Left ventricle myocardium superior (tissue), 1 donor: ENCODE measurements at places on chromosomes 5 and 9.

DNA sequence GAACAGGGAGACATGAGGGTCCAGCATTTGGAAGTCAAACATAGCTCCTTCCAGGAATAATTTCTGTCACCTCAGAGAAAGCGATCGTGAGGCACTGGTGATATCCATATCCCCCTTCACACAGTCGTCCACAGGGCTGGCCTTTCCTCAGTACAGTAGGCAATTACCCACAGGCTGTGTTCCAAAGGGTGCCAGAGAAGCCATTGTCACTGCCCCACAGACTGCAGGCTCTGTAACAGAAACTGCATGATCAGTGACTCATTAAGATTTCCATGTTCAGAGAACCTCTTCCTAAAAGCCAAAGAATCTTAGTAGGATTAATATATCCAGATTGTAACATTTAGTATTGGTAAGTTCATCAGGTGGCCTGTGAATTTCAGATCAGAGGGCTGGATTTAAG is 127.6 kb downstream of the RPS23 start:
- DNase-seq, result no peak

- DNase-seq, result peak; percentile 87
Observed at GRCh38 chr9:107739601-107740082, 250.1 kb upstream of the KLF4 start.

DNA sequence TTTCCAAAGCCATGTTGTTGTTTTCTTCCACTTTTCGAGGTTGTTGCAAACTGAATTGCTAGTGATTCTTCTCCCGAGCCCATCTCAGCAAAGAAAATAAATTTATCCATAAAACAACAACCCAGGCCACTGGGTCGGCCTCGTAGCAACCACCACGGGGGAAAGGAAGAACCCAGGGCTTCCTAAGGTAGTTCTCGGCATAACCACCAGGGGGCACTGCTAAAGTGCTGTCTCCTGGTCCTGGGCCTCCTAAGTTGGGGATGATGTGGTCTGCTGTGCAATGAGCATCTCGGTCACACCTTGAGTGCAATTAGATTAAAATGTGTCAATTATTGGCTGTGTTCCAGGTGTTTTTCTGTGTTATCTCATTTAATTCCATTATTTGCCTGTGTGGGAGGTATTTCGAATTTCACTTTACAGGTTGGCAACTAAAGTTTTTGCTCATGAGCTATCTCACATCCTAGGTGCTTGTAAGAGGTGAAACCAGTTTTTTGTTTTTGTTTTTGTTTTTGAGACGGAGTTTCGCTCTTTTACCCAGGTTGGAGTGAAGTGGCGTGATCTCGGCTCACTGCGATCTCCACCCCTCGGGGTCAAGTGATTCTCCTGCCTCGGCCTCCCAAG is 102.8 kb upstream of the DAP start:
- peak; percentile 49 for DNase-seq

DNA sequence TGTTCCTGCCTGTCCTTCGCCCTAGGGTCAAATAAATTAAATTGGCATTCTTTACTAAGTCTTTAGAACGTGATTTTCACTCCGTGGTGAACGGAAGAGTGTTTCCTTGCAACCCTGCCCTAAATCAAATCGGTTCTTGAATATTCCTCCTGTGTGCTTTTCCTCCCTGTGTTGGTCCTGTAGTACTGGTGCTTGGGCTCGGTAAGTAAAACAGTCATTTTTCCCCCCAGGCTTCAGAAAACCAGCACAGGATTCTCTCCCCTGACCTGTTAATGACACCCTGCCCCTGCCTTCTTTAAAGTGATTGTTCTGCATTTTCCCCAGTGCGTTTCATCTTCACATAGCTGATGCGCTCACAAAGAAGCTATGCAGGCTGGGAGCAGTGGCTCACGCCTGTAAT is 96.0 kb downstream of the AK8 start:
- DNase-seq, result no peak

DNA sequence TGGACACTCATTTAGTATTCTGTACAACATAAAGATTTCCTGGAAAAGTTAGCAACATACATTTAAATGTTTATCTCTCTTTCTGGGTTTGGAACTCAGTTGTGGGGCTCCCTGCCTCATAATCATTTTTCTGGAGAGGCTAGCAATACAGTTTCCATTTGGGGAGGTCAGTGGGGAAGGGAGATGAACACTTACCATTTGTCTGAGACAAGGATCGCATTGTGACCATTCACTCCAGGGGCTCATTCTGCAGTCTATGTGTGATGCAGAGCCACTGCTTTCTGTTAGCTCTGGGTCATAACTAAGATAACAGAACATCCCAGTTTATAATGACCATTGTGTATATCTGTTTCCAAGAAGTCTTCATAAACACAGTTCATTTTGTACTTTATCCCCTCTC is 22.4 kb downstream of the C9 start:
- no peak for DNase-seq

DNA sequence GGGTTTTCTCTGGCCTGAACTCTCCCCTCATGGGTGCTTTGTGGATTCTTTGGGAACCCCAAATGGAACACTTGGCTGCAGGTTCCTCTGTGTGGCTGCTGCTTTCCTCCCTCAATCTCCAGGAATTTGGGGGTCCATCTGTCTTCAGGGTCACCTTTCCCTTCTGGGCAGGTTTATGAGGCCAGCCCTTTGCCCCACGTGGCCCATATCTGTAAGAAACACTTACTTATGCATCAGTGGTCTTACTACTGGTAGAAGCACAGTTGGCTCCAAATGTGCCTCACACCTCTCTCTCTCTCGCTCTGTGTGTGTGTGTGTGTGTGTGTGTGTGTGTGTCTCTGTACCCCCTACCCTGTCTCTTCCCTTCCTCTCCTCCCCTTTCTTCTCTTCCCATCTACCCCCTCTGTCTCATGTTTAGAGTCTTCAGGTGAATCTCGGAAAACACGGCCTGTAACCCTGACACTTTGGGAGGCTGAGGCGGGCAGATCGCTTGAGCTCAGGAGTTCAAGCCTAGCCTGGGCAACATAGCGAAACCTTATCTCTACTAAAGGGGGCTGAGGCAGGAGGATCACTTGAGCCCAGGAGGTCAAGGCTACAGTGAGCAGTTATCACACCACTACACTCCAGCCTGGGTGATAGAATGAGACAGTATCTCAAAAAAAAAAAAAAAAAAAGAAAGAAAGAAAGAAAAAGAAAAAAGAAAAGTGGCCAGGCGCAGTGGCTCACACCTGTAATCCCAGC is 26.8 kb downstream of the C5orf15 start:
- DNase-seq, result no peak

DNA sequence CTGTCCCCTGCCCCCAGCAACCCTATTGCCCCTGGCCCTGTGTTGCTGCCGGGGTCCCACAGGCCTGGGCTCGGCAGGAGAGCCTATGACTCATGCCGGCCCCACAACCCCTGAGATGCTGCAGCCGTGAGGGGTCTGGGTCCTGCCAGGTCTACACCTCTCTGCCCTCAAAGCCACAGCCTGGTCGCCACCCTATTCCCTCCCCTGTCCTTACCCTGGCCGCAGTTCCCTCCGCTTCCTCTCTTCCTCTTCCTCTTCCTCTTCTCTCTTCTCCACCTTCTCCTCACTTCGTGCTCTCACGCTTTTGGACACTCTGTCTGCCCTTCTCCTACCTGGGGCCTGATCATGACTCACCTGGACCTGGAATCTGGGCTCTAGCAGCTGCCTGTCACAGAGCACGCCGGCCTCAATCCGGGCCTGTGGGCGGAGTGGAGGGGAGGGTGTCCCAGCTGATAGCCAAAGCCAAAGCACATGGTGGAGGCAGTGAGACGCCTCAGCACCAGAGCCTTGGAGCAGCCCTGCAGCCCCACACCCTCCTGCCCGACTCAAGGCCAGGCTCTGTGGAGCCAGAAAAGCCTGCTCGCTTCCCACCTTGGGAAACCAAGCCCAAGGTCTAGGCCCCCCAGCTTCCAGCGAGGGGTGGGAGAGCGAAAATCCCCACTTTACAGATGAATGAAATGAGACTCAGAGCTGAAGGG is 26.8 kb upstream of the CSF1R start:
- peak; percentile 40 for DNase-seq

DNA sequence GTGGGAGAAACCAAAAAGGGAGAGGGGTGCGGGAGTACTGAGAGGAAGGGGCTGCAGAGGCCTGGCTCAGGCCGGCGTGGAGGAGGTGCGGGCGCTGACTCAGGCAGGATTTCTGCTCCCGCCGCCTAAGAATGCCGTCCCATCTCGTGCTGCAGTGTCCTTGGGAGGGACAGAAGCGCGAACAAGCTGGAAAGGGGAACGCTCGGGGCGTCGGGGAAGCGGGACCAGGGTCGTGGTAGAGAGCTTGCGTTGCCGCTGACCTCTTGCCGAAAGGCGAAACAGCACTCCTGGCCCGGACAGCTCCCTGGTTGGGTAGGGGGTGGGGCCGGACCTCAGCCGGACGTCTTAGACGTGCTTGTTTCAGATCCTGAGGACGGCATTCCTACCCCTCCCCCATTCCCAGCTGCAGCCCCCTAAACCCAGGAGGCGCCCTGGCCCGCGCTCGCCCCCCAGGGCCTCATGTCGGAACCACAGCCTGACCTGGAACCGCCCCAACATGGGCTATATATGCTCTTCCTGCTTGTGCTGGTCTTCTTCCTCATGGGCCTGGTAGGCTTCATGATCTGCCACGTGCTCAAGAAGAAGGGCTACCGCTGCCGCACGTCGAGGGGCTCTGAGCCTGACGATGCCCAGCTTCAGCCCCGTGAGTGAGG is 1.1 kb downstream of the RELL2 start:
- DNase-seq, result peak; percentile 68

- DNase-seq, result no peak
Observed at GRCh38 chr9:96004379-96004778, 128.9 kb downstream of the ERCC6L2 start.

DNA sequence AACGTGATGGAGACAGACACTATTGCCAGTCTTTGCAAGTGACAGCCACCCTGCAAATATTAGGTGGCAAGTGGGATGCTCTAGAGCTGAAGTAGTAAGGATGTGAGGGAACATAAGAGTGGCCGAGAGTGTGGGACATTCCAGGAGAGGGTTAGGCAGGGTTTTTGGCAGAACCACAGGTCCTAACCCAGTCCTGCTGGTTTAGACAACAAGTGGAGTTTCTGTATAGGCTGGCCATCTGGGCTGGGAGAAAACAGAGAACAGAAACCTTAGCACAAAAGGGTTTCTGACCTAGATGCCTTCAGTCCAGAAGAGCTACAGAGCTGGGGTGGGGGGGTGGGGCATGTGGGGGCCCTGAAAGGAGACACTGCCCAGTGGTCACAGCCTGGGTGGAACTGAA is 107.4 kb downstream of the TMEM174 start:
- DNase-seq, result no peak

DNA sequence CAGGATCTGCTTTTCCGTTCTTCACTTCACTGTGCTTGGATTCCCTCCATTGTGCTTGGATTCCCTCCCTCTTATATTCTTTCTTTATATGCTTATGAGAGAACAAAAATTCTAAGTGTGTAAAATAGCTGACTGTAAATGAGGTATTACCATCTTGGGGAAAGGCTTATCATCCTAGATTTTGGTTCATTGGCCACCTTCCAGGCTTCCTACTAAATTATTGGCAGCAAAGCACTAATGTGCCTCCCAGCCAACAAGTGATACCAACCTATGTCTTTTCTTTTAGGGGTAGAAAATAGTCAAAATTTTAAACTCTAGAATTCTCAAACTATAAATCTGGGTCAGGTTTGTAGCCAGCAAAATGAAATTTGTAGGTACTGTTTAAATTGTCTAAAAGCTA is 52.7 kb downstream of the NDUFAF2 start:
- no peak for DNase-seq

DNA sequence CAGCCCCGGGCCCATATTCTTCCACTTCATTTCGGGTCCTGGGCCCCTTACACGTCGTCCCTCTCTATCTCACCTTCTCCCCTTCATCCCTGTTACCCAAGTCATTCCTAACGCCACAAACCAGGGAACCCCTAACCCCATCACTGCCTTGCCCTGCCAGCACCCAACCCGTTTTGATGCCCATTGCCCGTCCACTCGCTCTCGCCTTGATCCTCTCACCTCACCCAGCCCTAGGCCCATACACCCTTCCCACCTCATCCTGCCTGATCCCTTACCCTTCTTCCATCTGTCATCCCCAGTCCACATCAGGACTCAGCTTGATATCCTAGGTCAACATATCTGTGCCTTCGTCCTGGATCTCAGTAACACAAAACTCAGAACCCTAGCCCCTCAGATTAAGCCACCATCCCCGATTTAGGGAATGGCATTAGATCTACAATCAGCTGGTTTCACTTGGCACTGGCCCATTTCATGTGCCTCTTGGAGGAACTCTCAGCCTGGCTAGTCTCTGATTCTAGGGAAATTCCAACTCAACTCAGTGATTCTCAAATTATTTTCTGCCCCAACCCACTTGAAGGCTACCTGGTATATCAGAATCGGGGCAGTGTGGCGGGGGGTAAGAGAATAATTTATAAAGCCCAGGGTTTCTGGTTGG is 489 bp downstream of the CHMP5 start:
- no peak for DNase-seq

DNA sequence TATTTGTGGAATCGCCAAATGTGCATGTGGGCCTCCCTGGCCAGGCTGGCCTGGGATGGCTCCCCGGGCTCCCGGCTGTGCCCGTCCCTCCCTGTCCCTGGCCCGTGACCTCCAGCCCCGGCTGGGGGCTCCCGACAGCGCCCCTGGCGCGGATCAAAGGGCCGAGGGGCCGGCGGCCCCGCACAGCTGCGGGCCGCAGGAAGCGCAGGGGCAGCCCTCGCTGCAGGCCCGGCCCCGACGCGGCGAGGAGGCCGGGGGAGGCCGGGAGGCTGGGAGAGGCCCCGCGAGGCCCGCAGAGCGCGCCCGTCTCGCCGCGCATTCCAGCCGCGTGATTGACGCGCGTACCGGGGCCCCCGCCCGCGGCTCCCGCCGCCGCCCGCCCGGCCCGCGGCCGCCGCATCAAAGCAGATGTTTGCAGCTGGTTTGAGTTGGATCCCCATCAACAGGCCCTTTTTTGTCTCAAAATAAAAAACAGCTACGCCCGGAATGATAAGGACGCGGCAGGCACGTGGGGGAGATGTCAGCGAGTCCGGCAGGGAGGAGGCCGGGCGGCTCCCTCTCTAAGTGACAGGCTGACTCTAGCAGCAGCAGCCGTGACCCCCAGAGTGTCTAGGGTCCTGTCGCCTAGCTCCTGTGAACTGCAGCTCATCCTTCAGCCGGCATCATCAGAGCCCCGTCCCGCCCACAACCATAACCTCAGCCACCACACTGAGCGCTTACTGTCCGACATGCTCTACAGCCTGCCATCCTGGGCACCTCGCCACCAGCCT is 69.4 kb downstream of the LMX1B start:
- peak; percentile 72 for DNase-seq

GRCh38 chr9:136565086-136565714 is 19.4 kb upstream of the NOTCH1 start:
- DNase-seq, result peak; percentile 81

DNA sequence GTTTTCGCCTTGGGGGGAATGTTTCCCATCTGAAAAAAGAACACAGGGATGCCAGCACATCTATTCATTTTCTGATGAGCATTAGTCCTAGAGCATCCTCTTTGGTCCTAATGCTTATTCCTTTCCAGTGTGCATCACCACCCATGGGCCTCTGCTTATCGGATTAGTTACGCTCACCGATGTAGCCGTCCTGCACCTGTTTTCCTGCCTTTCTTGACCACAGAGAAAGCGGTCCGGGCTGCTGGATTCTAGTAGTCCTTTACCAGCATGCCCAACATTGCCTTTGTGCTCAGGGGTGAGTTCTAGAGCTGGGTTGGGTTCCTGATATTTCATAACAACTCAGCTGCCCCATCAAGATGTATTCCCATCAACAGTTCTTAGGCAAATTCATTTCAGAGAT is 2084.5 kb upstream of the C9orf72 start:
- no peak for DNase-seq
